ENCODE measurements at places on chromosomes 6 and 20.

DNA sequence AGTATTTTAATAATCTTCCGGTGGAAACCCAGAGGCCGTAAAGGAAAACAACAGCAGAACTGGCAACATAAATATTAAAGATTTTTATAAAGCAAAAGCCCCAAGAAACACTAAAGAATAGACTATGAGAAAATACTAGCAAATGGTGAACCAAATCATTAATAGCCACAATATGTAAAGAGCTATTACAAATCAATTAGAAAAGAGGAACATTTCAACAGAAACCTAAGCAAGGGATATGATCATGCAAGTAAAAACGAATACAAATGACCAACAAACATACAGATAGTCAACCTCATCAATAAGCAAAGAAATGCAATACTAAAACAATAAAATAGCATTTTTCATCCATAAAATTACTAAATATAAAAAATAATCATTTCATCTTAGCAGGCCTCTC lies 3.6 kb downstream of the FBXL4 start:
- DNase-seq: no peak

DNA sequence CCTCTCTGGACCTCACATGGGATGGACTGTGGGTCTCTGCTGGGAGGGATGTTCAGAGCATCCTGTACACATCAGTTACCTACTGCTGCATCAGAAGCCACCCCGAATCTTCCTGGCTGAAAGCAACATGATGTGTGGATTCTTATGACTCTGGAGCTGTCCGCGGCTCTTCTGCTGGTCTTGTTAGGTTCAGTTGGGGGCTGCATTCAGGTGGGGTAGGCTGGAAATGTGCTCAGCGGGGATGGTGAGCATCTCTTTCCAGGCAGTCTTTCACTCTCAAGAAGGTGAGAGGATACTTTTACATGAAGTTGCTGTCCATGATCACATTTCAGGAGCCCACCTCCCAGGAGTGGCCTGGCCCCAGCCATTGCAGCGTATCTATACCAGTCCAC lies 5.2 kb upstream of the CST5 start:
- no peak for DNase-seq

- DNase-seq: peak; percentile 72
Measured at GRCh38 chr20:6769903-6770785, 2.7 kb downstream of the BMP2 start.

DNA sequence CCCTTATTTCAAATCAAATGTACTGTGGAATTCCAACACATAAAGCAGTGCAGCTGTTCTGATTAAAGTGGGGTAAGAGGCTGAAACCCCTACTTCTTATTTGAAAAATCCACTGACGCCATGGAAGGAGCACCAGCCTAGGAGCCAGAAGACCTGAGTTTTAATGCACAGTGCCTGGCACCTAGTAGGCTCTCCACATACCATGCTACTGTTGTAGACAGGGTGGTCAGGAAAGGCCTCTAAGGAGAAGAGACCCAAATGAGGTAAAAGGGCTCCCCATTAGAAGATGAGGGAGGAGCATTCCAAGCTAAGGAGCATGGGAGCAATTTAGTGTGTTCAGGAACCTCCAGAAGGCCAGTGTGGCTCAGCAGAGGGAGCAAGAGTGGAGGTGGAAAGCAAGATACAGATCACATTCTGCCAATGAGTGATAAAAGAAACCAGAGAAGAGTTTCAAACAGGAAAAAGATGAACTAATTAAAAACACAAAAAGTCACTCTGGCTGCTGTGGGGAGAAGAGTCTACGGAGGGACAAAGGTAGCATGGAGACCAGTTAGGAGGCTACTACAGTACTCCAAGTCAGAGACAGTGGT lies 11.8 kb upstream of the ZNF76 start:
- DNase-seq: no peak

DNA sequence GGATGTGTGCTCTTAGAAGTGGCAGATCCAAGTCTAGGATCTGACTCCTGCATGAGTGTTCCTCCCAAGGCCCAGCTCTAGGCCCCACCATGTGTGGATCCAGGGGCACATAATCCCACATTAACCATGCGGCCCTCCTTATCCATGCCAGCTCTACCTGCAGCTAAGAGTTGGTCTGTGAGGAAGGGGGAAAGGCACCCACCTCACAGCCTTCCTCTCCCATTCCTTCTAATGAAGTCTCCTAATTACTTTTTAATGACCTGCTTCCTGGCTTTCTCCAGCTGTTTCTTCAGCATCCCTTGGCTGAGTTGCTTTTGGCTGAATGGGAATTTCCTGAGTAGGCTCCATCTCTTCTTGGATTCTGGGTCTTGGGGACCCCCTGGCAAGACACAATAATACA lies 52.2 kb downstream of the NPEPL1 start:
- DNase-seq: no peak

- DNase-seq: no peak
Measured at GRCh38 chr6:146581968-146582367, 16.8 kb upstream of the ADGB start.

DNA sequence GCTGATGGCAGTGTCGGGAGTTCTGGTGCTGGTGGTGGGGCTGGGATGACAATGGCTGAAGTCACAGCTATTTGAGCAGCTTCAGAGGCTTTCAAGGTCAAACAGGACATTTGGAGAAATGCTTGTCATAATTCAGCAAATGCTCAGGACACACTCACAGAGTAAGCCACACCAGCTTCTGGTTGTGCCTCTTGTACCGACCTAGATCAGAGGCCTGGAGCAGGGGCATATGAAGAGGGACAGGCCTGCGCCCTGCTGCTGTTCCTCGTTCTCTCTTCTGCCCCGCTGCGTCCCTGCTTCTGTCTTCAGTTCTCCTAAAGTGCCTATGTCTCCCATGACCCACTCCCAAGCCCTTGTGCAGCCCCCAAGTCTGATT lies 893 bp upstream of the PGC start:
- DNase-seq: no peak

DNA sequence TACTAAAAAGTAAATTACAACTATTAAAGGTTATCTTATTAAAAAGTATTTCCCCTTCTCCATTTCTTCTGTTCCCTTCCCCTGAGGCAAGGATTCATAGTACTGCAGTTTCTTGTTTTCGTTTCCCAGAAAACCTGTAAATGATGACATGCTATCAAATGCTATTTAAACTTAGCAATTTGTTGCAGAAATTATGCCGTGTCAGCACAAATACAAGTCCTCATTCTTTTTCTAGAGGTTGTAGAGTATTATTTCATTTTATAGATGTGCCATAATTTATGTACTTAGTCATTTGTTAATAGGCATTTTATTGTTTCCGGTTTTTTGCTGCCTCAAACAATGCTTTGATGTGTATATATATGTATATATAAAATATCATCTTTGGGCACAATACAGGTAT lies 268.4 kb downstream of the PLCB1 start:
- no peak for DNase-seq

DNA sequence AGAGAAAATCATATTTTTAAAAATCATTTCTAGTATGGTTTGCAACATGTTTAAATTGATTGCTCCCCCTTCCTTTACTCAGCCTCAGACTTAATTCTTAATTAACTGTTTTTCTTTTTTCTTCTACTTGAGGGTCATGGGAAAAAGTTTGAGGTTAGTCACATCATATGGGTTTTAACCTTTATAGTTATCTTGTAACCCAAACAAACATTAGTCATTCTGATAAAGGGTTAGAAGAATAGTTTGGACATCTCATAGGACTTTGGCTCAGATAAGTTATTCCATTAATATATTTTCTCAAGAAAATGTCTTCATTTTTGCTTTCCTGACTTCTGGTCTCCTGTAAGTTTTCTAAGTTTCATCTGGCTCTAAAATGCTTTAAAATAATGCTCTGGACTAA lies 34.5 kb upstream of the TSPYL1 start:
- no peak for DNase-seq

DNA sequence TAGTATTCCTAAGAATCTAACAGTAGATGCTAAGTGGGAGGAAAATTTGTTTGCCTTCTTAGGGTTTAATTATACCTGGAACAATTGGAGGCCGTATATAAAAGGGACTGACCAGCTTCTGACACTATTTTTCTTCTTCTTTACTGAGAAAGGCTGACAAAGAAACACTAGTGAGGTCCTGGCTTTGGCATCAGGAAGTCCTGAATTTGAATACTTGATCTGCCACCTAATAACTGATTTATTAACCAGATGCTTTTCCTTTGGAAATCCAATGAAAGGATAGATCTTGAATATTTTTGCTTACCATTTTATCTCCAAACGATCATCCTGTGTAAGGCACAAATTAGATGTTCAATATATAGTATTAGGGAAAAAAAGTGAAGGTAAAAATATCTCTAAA lies 382.5 kb downstream of the CENPW start:
- DNase-seq: peak; percentile 78

DNA sequence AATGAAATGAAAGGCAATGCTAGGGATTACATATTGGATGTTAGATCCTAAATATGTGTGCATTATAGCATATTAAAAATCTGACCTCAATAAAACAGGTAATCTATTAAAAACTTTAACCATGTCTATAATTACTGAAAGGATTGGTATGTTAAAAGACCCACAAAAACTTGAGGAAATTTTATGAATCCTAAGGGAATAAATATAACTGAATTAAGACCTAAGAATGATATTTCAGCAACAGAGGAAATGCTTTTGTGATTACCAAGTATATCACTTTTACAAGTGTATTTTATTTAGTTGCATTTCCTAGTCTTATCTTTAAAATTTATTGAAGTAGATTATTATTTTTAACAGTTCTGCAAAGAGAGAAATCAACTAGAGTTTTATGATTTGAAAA lies 571.5 kb downstream of the HDGFL1 start:
- DNase-seq: no peak

DNA sequence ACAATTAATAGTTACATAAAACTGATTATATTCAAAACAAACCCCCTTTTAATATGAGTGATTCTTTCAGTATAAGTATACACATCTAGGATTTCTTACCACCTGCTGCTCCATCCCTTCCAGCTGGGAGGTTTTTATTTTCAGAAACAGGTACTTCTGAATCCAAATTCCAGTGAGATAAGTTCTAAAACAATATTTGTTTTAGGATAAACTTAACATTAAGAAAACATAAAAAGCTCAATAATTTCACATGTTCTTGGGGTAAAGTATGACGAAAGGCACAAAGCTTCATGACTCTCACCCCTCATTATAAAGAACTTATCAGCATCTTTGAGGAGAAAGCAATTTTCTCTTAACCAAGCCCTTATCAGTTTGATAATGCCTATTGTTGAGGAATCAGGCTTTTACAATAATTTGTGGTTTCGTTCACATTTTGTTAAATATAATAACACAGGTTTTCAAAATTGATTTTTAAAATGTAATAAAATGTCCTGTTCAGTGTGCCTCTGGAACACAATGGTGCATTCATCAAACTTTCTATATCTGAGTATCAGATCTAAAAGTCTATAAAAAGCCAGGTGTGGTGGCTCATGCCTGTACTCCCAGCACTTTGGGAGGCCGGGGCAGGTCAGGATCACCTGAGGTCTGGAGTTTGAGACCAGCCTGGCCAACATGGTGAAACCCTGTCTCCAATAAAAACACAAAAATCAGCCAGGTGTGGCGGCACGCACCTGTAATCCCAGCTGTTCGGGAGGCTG lies 4.3 kb downstream of the FAM217A start:
- DNase-seq: no peak

DNA sequence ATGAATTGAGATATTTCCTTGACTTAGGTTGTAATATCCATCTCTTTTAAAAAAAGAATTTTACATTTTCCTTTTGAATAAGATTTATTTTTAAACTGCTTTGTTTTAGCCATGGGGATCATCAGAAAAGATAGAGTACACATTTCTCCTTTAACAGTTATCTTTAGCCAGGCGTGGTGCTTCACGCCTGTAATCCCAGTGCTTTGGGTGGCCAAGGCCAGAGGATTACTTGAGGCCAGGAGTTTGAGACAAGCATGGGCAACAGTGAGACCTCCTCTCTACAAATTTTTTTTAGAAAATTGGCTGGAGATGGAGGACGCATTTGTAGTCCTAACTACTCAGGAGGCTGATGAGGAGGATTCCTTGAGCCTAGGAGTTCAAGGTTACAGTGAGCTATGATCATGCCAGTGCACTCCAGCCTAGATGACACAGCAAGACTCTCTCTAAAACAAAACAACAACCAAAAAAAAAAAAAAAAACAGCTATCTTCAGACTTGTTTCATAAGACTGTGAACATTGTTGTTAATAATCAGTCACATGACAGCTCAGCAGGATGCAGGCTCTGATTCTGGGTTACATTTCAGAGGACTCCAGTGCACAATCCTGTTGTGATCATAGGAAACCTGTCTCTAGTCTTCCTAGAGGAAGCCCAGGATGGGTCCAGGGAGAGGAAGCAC lies 2.0 kb upstream of the SLC17A3 start:
- no peak for DNase-seq

- no peak for DNase-seq
Measured at GRCh38 chr20:37298190-37298939, 8.9 kb downstream of the MANBAL start.

GRCh38 chr20:31260326-31260932 lies 3.0 kb downstream of the DEFB115 start:
- peak; percentile 14 for DNase-seq

- peak; percentile 29 for DNase-seq
Measured at GRCh38 chr6:43739642-43740091, 30.3 kb upstream of the VEGFA start.

DNA sequence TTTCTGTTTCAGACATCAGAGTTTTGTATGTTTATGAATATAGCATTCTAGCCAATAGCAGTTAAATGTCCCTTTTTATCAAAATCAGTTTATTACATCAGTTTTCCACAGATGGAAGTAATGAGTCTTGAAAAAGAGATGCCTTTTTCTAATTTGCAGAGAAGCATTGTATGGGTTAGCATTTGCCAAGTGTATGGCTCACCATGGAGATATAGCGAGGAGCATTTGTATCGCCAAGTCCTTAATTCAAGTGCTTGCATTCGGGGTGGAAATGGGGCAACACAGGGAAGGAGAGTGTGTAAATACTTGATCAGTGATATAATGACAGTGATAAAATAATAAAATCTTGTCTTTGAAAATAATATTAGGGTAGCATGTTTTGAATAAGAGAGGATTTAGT lies 42.9 kb downstream of the TXLNB start:
- no peak for DNase-seq

DNA sequence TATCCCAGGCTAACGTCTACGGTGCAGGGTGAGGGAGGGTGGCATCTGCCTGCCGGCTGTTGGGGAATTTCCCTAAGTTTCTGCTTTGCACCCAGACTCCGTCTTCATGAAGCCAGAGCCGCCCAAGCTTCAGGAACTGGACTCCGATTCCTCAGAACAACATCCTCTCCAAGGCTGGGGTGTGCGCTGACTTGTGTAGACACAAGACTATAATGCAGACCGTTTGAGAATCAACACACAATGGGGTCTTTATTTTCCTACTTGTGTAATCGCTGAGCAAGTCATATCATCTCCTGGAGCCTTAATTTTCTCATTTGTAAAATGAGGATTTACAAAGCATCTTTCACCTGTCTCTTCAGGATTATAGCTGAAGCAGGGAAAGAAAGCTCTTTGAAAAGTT lies 160.5 kb upstream of the AGPAT4 start:
- DNase-seq: no peak

- DNase-seq: peak; percentile 10
Measured at GRCh38 chr6:69647726-69648125, 149.1 kb downstream of the LMBRD1 start.

GRCh38 chr20:25090492-25091429 lies 8.8 kb upstream of the VSX1 start:
- DNase-seq: peak; percentile 98

- peak; percentile 28 for DNase-seq
Measured at GRCh38 chr6:13357551-13358075, 29.3 kb upstream of the TBC1D7 start.

- no peak for DNase-seq
Measured at GRCh38 chr6:21383450-21384085, 210.0 kb upstream of the SOX4 start.

- DNase-seq: peak; percentile 87
Measured at GRCh38 chr6:15621203-15622044, 41.4 kb downstream of the DTNBP1 start.

All from NCI-H69 (cell line).